ENCODE measurements at places on chromosomes 4 and X.

- DNase-seq = no peak
These were observed 33.9 kb downstream of the FBXW7 start for GRCh38 chr4:152501846-152502536.

DNA sequence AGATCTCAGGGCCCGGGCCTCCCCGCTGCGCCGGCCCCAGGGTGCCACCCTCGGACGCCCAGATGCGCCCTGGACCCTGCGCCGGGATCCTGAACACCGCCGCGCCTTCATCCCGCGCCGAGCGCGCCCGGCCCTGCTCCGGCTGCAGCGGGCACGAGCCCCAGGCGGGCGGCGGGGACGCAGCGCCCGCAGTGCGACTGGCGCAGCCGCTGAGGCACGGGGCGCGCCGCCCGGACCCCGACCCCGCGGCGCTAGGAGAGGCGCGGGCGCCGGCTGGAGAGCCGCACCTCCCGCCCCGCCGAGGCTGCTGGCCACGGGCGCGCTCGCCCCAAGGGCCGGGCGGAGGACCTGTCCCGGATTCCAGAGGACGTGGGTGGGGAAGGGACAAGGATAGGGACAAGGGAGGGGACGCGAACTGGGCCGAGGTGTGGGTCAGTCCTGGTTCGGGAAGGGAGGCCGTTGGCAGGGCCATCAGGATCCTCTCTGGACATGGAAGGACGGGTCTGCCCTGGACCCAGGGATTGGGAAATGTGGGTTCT, 1.1 kb downstream of the ZFYVE28 start:
- DNase-seq = no peak

GRCh38 chrX:19698122-19698521, 182.8 kb upstream of the MAP3K15 start:
- no peak for DNase-seq

DNA sequence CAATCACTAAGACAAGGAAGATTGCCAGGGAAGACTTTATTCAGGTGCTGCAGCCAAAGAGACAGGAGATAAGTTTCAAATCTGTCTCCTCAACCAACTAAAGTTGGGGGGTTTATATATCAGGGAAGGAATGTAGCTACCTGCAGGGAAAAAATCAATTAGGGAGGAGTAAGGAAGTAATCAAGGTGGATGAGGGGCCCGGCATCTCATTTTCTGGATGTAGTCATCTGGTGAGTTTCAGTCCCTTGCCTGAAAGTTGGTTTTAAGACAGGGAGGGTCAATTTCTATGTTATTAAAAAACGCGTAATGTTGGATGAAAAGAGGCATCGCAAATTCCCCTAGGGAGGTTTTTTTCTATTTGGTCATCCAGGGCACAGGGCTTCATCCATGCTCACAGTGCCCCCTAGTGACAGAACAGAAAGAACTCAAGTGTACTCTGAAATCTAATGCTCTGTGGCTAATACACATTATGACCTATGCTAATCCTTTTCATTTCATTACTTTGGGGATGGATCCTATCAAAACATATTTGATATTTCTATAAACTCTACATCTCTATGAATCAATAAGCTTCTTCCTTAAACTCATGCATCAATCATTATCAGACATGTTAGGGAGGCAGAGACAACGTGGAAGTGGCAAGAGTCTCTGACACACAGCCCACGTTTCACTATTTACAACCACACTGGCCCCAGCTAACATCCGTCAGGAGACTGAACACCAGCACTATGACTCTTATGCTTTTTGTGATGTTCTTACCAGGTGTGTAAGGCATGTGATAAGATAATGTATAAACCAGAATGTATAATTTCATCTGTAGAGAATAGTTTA, 1577.0 kb upstream of the TENM3 start:
- DNase-seq = peak; percentile 14

- no peak for DNase-seq
These were observed 38.1 kb upstream of the STIM2 start for GRCh38 chr4:26822546-26822945.

DNA sequence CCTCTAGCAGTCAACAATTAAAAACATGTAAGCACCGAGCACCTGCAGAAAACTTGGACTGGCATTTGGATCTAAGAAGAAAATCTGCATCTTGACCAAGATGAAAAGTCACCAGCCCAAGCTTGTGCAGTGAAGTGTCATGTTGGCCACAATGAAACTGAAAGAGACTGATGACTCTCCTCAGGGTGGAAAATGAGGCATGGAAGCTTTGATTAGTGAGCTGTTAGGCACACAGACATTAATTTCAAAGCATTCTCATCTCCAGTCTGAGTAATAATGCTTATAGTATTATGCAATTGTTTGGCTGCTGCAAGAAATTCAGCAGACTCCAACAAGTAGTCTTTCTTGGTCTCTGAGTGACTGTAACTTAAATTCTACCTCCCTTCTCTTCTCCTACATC, 150.1 kb downstream of the AR start:
- DNase-seq = no peak

DNA sequence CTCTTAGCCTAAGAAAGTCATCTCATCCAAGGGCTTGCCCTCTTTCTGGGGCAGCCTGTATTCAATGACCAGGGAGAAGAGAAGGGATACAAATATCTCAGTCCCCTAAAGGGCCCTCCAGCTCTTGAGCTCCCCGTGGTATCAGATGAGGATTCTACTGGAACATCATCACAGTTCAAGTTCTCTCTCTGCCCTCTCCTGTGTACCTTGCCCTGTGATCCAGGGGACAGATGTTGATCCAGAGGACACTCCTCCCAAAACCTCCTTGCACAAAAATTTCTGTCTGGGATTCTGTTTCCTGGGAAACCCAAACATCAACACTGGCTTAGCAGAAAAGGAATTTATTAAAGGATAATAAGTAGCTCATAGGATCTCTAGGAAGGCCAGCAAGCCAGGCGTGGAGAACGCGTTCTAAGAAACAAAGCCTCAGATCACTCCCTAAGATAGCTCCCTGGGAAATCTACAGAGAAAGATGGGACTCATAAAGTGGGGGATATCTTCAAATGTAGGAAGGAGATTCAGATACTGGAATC, 296.3 kb upstream of the KLF3 start:
- no peak for DNase-seq

DNA sequence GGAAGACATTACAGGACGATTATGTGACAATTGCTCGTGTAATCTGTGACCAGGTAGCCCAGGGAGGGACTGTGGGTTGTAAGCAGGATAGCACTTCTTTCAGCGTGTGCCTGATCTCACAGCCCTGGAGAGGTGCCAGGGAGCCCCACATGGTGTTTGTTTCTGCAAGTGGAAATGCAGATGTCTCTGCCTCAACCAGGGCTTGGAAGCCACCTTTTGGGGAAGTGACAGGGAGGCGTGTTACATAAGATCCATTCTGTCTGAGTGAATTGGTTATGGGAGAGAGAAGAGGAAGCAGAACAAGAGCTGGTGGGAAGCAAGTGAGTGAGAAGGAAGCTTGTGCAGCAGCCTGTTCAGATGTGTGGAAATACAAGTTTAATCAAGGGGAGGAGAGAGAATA, 104.5 kb upstream of the GATB start:
- no peak for DNase-seq

DNA sequence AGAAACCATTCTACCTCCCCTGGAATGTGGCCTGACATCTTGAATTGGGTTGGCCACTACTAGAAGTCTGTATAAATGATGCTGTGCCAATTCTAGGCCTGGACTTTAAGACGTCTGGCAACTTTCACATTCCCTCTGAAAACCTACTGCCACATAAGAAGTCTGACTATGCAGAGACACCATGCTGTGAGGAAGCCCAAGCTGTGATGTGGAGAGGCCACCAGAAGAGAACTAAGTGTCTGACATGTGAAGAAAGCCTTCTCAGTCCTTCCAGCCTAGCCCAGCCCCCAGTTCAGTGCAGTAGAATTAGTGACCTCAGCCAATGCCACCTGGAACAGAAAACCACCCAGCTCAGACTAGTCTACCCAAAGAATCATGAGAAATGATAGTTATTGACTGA, 24.2 kb upstream of the FAM9C start:
- DNase-seq = no peak

DNA sequence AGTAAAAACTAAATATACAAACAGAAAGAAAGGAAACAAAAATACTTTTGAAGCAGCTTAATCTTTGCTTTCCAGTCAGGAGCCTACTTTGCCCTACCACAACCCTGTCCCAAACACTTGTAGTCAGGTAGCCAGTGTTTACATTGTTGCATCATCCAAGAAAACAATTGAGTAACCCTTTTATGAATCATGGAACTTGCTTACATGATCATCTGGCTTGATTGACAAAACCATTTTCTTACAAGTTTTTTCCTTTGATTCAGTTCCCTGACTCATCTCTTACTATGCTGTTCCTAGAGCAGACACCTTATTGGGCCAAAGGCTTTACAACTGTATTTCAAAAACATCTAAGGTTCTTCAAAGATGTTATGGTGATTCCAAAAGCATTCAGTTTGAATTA, 740.1 kb downstream of the KLHL13 start:
- DNase-seq = no peak

- no peak for DNase-seq
These were observed 34.0 kb downstream of the STARD8 start for GRCh38 chrX:68681443-68681941.

DNA sequence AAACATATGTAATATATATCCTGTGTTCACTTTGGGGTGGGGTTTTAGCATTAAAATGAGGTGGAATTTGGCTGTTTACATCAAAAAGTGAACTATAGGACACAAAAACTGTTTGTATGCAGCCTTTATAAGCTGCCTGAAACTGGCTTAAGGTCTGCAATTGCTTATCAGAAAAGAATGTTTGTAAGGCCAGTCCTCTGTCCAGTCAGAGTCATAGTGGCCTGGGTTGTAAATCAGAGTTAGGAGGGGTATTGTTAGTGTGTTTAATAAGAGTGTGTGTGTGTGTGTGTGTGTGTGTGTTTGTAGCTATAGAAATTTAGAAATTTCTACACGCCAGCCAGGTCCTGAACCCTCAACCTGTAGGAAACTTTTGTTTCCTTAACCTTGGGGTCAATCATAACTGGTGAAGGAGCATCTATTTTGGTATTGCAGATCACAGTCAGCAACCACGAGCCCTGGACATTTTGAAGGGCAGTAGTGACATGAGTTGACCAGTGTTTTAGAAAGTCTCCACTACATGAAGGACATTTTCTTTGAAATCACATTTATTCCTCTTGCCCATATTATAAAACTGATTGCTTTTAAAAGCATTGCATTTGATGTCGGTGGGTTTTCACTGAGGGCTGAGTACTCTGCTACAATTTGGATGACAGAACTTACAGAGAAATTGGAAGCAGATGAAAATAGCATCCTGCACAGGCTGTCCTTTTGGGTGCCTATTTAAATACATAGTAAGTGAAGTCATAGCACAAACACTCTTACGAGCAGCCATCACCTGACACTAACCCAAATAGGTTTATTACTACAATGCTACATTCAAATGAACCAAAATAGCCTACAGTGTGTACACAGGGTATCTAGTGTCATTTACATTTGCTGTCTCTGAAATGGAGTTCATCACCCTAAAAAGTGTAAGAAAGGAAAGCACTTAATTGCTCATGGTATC, 11.2 kb upstream of the TMEM154 start:
- DNase-seq = no peak

GRCh38 chrX:1536712-1537030, 314 bp downstream of the P2RY8 start:
- DNase-seq = no peak

DNA sequence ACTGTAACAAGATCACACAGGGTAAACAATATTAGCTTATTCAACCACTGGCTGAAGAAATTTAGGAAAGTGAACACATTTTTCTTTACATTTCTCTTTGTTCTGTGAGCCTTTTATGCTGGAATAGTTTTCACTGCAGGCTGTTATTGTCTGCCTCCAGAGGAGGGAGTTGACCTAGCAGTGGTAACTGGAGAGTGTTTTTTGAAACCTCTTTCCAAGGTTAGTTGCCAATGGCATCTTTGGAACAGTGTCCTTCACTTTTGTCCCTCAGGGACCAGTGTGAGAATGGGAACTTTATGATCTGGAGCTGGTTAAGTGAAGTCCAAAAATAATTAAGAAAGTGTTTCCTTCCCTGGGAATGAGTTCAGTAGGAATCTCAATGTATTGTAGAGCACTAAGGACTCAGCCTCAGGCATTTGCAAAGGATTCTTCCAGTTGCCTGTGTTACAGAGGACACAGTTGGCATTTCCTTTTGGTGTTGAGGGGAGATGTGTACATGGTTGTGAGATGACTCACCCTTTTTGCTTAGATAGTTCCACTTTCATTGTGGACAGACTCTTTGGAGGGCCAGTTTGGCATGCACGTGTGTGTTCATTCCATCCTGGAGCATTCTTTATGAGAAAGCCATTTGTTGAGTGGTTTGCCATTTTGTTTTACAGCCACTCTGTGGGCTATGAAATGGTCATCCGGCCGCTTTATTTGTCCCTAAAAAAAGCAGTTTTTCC, 61.3 kb downstream of the AR start:
- no peak for DNase-seq

GRCh38 chr4:17517664-17518063, 2.7 kb downstream of the CLRN2 start:
- no peak for DNase-seq

- no peak for DNase-seq
These were observed 35.6 kb downstream of the RASGEF1B start for GRCh38 chr4:81436096-81436495.

- DNase-seq = no peak
These were observed 27.5 kb downstream of the SULT1E1 start for GRCh38 chr4:69832326-69833030.

DNA sequence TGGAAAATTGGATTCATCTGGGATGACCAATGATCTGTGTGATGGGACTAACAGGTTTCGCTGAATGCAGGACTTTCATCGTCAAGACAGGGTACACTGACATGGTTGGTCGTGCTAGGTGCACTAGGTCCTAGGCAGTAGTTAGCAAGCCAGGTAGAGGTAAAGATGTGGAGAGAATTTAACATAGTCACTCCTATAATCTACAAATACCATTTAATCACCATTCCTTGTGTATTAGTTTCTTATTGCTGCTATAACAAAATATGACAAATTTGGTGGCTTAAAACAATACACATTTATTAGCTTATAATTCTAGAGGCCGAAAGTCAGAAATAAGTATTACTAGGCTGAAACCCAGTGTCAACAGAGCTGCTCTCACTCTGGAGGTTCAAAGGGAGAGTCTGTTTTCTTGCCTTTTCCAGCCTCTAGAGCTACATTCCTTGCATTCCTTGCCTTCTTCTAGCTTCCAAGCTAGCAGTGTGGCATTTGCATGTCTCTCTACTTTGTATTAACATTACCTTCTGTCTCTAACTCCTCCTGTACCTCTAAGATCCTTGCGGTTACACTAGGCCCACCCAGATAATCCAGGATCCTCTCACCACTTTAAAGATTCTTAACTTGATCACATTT, 98.7 kb upstream of the GRIA3 start:
- DNase-seq = no peak

DNA sequence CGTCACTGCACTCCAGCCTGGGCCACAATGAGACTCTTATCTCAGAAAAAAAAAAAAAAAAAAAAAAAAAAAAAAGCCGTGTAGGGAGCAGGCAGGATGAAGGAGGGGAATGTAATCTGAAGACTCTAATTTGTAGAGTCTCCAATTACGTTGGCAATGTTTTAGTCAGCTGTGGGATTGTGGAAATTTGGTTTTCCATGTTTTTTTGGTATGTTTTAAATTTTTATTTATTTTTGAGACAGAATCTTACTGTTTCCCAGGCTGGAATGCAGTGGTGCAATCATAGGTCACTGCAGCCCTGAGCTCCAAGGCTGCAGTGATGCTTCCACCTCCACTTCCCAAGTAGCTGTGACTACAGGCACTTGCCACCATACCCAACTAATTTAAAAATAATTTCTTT, 56.5 kb downstream of the NSD2 start:
- no peak for DNase-seq
